ENCODE measurements at places on chromosomes 2 and 18.

DNA sequence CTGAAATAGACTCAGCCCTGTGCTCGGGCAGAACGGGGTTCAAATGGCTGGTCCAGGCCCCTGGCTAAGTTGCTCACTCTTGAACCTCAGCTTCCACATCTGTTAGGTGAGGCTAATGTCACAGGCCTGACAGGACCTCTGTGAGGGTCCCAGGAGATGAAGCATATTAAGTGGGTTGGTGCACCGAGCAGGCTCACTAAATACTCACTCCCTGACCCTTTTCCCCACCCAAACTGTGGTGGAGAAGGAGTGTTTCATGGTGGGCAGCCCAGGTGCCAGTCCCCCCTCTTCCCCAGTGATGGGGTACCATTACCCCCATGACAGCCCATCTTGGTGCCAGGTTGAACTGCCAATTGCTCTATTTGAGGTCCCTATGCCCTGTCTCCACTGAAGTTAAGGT, 286.0 kb downstream of the MYCN start:
- DNase-seq: no peak

GRCh38 chr18:4146797-4147196, 308.3 kb downstream of the DLGAP1 start:
- no peak for DNase-seq

DNA sequence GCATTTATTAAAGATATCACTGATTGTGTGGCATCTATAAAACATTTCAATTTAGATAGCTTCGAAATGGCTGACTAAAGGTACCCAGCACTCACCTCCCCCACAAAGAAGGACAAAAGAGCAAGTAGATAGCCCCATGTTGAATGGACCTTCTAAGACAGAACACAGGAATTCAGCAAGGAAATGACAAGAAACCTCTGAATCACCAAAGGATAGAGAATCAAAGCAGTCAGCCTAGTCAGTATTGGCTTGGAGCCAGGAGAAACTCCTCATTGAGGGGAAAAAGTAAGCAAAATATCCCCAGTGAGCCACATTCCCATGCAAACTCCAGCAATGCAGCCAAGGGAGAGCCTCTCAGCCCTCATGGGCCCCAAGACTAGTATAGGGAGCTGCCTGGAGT, 113.7 kb downstream of the BARD1 start:
- no peak for DNase-seq

- DNase-seq: no peak
These were observed 420.6 kb upstream of the UBE2E3 start for GRCh38 chr2:180559771-180560170.

DNA sequence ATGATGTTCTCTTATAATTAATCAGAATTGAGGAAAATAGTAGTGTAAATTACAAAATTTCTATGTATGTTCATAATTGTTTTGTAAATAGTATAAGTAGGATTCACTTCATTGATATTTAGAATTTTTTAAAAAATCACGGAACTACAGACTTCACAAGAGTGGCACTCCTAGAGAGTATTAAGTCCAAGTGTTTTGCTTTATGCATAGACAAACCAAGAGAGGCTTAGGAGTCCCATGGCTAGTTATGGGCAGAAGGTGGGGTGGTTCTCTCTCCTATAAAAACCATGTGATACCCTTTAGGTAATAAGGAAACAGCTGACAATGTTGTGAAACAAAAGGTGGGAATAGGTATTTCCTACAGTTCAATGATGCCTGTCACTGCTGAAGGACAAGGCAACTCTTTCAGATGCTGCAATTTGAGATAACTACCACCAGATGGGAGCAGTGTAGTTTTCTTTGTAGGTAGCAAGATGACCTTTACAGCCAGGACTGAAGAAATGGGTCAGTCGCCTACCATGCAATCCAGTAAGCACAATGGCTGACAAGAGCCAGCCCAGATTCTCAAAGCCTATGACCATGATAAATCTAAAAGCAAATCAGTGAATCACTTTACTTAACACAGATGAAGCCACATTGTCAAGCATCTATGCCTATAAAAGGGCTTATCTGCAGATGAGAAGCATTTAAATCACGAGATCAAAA, 83.9 kb downstream of the AAK1 start:
- DNase-seq: no peak

DNA sequence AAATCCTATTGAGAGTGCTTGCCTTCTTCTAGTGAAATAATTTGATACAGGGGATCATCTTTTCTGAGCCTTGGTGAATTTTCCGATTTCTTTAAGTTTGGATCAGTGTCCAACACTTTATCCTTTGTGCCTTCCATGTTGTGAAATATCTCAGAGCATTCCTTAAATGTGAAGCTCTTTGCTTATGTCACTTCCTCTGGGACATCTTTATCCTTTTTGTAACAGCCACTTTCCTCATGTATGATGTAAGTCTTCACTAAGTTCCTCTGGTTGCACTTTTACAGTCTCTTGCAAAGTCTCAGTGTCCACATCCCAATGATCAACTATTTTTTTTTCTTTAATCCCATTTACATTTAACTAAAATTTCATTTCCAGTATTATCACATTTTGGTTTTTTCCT, 254.2 kb downstream of the EN1 start:
- no peak for DNase-seq

- DNase-seq: no peak
These were observed 176.2 kb upstream of the EPAS1 start for GRCh38 chr2:46120792-46121555.

DNA sequence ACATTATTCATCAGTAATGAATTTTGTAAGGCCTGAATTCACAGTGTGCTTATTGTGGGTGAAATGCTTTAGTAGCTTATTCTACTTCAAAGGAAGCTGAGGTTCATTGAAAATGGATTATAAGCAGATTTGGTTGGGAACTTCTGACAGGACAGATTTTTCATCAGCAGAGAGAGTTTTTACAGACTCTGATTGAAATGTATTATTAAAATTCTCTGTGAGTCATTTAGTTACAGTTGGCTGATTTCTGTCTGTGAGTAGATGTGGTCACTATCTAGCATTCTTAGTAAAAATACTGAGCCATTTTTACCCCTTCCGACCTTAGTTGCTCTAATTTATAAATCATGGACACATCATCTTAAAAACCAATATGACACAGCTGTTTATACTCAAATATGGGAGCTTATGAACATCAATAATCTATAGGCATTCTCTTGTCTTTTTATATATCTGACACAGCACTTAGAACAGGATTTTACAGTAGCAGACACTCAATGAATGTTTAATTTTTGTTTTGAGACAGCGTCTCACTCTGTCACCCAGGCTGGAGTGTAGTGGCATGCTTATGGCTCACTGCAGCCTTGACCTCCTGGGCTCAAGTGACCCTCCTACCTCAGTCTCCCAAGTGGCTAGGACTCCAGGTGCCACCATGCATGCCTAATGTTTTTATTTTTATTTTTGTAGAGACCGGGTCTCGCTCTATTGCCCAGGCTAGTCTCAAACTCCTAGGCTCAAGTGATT, 239.6 kb downstream of the BABAM2 start:
- no peak for DNase-seq

GRCh38 chr18:69528435-69528834, 127.7 kb downstream of the DOK6 start:
- no peak for DNase-seq

DNA sequence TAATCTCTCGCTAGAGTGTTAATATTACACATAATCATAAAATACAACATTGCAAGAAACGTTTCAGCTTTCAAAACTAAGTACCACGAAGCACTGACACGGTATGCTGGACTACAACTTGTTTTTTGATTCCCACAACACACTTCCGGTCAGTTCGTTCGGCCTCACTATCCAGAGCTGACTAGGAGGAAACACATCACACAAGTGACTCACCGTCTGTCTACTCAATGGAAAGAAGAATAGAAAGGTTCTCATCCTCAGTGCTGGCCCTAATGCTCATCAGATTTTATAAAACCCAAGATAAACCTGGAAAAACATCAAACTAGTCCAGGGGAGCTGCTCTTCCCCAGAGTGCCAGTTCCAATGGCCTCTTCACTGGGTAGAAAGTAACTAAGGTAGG, 42.9 kb downstream of the ZNF385B start:
- no peak for DNase-seq

- DNase-seq: no peak
These were observed 18.7 kb downstream of the CASP8 start for GRCh38 chr2:201279079-201279478.

GRCh38 chr2:234429265-234429664, 67.6 kb downstream of the ARL4C start:
- no peak for DNase-seq

DNA sequence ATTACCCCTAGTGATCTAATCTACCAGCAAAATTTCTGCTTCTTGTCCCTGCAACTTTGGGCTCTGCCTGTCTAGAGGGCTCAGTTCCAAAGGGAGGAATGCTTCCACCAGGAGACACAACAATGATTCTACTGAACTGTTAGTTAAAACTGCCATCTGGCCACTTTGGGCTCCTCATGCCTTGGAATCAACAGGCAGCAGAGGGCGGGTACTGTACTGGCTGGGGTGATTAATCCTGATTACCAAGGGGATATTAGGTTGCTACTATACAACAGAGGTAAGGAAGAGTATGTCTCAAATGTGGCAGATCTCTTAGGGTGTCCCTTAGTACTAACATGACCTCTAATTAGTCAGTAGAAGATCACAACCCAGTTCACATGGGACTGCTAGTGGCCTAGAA, 21.4 kb downstream of the HADHA start:
- DNase-seq: no peak

DNA sequence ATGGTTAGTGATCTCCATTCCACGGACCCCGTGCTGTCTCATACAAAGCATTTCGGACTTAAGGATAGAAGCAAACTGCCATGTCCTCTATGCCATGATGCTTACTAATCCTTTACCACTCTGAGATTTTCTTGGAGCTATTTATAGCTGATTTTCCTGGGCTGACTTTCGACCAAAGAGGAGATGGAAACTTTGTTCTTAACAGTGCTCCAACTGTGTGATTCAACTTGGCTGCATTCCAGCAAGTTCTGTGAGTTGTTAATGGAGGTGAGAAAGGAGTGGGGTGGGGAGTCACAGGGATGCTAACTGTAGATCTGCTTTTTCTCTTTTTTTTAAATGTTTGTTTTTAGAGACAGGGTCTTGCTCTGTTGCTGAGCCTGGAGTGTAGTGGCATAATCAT, 45.5 kb upstream of the MSH2 start:
- DNase-seq: no peak

GRCh38 chr2:226730481-226730880, 69.1 kb downstream of the IRS1 start:
- DNase-seq: no peak

DNA sequence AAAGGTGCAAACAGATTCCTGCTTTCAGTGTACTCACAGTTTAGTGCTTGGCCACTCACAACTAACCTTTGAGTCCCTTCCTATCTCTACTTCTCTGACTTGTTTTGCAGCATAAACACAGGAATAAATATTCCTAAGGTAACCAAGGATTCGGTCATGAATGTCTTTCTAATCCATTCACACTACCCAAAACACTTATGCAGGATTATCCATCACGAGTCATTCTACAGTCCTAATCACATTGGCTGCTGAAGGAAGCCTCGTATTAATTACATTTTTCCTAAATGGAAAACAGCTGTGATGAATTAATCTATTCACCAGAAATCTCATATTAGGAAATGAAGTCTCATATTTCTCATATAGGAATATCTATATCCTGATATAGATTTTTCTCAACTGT, 16.3 kb downstream of the RDH14 start:
- DNase-seq: no peak

DNA sequence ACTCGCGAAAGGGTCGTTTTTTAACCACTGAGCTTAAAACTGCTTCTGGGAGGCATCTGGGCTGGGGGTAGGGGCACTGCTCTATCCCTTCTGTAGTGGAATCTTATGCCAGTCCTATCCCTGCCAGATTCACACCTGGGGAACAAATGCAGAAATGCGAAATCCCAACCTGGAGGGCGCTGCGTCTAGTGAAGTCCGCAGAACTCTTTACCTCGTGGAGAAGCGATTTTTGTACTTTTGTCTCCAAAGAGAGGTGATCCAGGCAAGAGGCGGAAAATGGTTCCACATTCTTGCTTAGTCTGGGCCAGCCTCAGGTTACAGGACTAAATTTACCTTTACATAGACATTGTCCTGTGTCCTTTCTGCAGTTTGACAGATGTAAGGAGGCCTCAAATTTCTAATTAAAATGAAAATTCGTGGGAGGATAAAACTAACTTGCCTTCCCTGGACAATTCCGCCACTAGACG, 10.4 kb downstream of the TBR1 start:
- no peak for DNase-seq

- no peak for DNase-seq
These were observed 63.8 kb downstream of the EHD3 start for GRCh38 chr2:31297751-31298150.

DNA sequence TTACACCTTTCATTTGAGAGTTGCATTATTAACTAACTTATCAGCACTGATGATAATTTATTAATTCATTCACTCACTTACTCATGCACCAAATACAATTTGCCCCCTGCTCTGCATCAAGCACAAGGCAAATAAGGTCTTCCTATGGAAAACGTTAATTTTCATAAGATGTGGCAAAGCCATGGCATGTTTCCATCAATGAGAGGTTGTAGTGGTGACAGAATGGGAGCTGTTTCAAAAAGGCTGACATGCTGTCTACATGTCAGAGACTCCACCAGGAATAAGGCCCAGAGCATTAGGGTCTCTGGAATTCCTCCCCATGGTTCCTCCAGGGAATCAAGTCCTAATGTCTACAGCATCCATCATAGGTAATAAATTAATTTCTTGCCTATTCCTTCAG, 978.8 kb downstream of the TMEM182 start:
- no peak for DNase-seq

GRCh38 chr18:56565551-56566345, 72.6 kb downstream of the TXNL1 start:
- no peak for DNase-seq

GRCh38 chr2:20425371-20425881, 21.4 kb upstream of the RHOB start:
- DNase-seq: no peak

GRCh38 chr2:38156436-38156835, 80.5 kb upstream of the CYP1B1 start:
- DNase-seq: no peak

DNA sequence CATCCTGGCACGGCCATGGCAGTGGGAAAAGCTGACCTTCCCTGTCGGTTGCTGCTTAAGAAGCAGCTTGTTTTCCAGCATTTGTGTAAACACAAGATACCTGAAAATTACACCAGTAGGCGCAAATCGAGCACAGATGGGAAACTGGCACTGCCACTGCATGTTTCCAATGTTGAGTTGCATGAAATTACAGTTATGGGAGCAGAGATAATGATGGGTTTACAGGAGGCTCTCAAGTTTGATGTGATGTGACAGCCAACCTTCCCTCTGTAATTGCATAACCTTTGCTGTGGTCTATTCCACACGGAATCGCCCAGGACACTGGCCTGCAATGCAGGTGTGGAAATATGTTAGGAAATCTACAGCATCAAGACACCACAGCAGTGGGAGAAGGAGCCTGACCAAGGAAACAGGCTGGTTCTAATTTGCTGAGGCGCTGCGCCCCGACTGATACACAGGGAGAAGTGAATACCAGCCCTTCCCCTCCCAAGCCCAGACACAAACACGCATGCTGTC, 17.4 kb downstream of the GPR45 start:
- DNase-seq: no peak
